RWPE2 (cell line): ENCODE measurements at places on chromosomes 7 and 10.

DNA sequence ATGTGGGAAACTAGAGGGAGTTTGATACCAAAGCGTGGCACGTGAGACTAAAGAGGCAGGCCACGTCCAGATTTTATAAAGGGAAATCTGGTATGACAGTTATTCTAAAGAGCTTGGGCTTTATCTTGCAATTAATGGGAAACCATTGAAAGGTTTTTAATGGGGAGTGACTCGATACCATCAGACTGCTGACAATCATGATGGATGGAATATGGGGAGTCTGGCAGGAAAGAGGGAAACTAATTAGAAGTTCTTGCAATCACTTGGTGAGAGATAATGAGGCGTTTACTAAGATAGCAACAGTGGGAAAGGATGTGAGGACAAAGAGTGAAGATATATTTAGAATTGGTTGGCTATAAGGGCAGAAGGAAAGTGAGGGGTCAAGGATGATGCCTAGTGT is 94.0 kb downstream of the MBL2 start:
- H3K4me3 ChIP-seq, result no peak overlapping the region
- no peak for DNase-seq
- no peaks in the 10 kb centered on the region for H3K27me3 ChIP-seq
- H3K27ac ChIP-seq, result no peak overlapping the region
- H3K4me1 ChIP-seq, result peaks cover 16% of the 10 kb centered on the region

DNA sequence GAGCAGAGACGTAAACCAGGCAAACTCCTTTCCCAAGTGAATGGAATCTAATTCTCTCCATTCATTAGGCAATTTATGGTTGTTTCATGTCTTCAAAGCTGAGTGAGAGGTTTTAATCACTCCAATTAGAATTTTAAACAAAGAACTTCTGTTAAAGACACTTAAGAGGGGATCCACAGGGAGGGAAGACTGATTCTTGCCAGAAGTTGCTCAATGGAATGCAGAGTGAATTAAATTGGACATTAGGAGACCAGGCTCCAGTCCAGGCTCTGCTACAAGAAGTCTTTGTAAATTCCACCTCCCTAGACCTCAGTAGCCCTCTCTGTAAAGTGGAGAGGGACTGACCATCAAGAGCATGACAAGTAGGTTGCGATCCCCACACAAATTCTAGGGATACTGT is 130.7 kb upstream of the TMEM72 start:
- no peaks in the 10 kb centered on the region for H3K4me1 ChIP-seq
- H3K4me3 ChIP-seq, result no peak overlapping the region
- H3K36me3 ChIP-seq, result no peaks in the 10 kb centered on the region
- H3K27me3 ChIP-seq, result no peaks in the 10 kb centered on the region
- no peak for DNase-seq

DNA sequence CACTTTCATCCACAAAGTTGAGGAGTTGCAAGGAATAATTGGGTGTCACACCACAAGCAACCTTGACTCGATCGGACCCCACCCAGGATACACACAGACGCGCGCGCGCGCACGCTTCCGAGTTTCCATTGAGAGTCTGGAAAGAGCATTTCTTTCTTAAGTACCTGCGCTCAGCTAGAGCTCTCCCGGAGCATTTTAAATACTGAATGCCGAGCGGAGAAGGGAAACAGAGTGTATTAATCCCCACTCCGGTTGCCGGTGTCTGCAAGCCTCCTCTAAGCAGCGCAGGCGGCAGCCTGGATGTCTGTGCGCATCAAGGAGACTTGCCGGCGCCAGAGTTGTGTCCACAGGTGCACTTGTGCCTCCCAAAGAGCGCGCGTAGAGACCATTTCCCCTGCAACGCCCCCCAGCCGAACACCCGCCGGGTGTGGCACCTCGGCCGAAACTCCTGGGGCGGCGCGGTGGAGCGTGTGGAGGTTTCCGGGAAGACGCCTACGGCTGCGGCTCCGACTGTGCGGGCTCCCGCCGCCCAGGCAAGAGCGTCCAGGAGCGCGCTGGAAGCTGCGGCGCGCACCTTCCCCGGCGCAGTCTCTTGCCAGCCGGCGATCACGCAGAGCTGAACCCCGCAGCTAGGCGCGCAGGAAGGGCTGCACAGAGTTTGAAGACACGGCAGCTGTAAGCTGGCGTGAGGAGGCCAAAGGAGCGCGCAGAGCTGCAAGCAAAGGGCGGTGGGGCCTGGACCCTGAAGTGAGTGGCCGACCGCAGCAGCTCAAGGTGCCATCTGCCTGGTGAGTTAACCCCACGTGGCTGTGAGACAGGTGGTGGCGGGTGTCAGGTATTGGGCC is 1.1 kb upstream of the FEZF1 start:
- no peaks in the 10 kb centered on the region for H3K4me1 ChIP-seq
- H3K27me3 ChIP-seq, result peaks cover 100% of the 10 kb centered on the region
- no peak overlapping the region for H3K4me3 ChIP-seq
- no peaks in the 10 kb centered on the region for H3K36me3 ChIP-seq
- H3K27ac ChIP-seq, result no peak overlapping the region

DNA sequence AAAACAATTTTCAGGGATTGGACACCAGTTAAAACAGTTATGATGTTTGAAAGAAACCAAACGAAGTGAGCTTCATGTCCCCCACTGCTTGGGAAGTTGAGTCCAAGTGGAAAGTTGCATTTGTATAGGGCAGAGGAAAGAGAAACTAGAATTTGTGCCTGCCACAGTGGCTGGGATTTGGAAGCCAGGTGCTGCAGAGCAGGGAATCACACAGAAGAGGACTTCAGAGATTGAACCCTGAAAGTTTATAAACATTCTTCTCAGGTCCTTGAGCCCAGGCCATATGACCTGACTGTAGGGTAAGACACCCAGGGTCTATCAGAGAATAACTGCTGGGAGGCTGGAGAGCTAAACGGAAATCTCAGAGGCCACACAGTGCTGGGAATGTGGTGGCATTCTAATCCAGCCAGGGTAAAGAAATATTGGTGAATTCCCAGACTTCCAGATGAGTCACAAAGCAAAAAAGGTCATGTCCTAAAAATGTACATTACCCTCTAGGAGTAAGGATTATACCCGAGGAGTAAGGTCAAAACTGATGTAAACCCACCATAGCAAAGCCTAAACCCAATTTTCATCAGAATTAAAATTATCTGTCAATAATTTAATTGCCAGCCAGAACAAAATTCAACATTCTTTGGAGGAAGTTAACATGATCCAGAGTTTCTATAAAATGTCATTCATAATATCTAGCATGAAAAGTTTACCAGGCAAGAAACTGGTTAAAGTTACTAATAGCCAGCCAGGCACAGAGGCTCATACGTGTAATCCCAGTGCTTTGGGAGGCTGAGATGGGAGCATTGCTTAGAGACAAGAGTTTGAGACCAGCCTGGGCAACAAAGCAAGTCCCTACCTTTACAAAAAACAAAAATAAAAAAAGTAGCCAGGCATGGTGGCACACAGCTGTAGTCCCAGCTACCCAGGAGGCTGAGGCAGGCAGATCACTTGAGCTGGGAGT is 31.2 kb downstream of the TOMM7 start:
- H3K4me3 ChIP-seq, result no peak overlapping the region
- H3K27me3 ChIP-seq, result no peaks in the 10 kb centered on the region

GRCh38 chr7:32206987-32207386 is 136.8 kb upstream of the PDE1C start:
- H3K4me3 ChIP-seq, result no peak overlapping the region
- no peak overlapping the region for H3K27ac ChIP-seq
- no peak for DNase-seq
- no peaks in the 10 kb centered on the region for H3K27me3 ChIP-seq

GRCh38 chr7:34357946-34358345 is 300.1 kb upstream of the NPSR1 start:
- no peak for DNase-seq
- peaks cover 12% of the 10 kb centered on the region for H3K4me1 ChIP-seq
- H3K27me3 ChIP-seq, result no peaks in the 10 kb centered on the region
- no peak overlapping the region for H3K27ac ChIP-seq
- H3K36me3 ChIP-seq, result no peaks in the 10 kb centered on the region
- no peak overlapping the region for H3K4me3 ChIP-seq

DNA sequence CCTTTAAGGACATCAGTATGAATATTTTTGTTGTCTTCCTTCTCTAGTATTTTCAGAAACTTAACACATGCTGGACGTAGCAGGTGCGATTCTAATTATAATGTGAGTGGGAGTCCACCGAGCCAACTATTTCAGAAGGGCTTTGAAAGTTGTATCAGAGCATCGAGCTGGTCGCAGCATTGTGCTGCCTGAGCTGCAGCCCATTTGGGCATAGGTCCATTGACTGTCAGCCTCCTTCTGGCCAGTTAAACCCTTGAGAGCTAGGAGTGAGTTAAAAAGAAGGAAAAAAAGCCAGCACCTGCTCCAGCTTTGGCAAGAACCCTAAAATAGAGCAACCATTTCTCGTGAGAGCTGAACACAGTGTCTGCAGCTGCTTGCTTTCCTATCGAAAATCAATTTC is 47.8 kb downstream of the SLC35G1 start:
- no peak overlapping the region for H3K27ac ChIP-seq
- H3K4me1 ChIP-seq, result no peaks in the 10 kb centered on the region
- DNase-seq, result no peak
- H3K36me3 ChIP-seq, result no peaks in the 10 kb centered on the region
- no peak overlapping the region for H3K4me3 ChIP-seq

DNA sequence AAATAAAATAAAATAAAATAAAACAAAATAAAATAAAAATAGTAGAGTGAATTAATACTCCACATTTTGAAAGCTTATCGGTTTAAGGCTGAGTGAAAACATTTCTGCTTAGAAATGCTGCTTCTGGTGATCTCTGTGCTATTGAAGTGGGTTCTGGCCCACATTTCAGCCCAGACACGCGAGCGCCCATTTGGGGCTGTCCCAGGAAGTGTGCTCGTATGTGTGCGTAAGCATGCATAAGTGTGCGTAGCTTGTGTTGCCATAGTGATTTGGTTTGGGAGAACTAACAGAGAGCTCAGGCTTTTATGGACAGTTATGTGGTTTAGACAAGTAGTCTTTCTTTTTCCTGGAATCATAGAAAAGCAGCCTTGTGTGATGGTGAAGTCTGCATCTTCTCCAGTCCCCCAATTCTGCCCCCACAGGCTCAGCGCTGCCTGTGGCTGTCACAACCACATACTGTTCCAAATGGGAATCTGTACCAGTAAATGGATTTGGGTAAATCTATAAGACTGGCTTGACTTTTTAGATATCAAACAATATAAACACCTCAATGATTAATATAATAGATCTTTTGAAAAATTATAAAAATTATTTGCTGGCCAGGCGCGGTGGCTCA is 29.8 kb upstream of the PURB start:
- no peak overlapping the region for H3K27ac ChIP-seq
- no peaks in the 10 kb centered on the region for H3K27me3 ChIP-seq
- no peaks in the 10 kb centered on the region for H3K4me1 ChIP-seq
- H3K4me3 ChIP-seq, result no peak overlapping the region

GRCh38 chr10:129402459-129402858 is 64.6 kb upstream of the MGMT start:
- no peaks in the 10 kb centered on the region for H3K27me3 ChIP-seq
- no peaks in the 10 kb centered on the region for H3K36me3 ChIP-seq
- no peak for DNase-seq
- no peak overlapping the region for H3K4me3 ChIP-seq
- no peaks in the 10 kb centered on the region for H3K4me1 ChIP-seq

DNA sequence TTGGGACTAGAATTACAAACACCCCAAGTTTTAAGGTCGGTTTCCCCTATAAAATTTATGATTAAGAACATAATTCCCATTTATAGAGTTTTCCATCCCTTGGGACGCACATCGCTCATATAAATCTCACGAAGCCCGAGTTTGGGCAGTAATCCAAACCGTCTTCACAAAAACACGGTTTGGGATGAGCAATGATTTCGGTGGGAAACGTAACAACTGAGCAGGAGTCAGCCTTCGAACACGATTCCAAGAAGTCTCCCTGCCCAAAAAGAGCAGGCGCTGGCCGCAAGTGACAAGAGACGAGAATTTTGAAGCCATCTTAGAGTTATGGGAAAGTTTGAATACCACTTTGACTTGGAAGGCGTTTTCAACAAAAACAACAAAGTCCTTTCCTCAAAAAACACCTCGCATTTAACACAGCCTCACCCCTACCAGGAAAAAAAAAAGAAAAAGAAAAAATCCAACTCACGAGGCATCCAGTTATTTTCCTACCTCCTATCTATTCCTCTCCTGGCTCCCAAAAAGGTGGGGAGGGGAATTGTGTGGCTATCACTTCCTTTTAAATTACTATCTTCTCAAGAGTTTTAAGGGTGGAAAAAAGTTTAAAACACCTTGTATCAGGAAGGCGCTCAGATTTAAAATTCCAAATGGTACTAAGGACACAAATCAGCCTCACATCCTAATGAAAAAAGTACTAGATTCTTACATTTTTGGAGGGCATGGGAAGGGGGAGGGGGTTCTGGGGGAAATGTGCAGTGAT is 1.6 kb downstream of the SEPHS1 start:
- H3K4me1 ChIP-seq, result no peaks in the 10 kb centered on the region
- H3K27me3 ChIP-seq, result no peaks in the 10 kb centered on the region
- peak overlapping the region; percentile 100 for H3K4me3 ChIP-seq

GRCh38 chr10:72081772-72082590 is 6.4 kb downstream of the SPOCK2 start:
- H3K36me3 ChIP-seq, result no peaks in the 10 kb centered on the region
- no peak overlapping the region for H3K27ac ChIP-seq
- H3K4me1 ChIP-seq, result no peaks in the 10 kb centered on the region
- DNase-seq, result peak; percentile 68
- H3K27me3 ChIP-seq, result peaks cover 4% of the 10 kb centered on the region

GRCh38 chr10:35745617-35746403 is 103.7 kb upstream of the FZD8 start:
- DNase-seq, result no peak
- H3K36me3 ChIP-seq, result no peaks in the 10 kb centered on the region
- H3K27me3 ChIP-seq, result no peaks in the 10 kb centered on the region
- H3K4me1 ChIP-seq, result no peaks in the 10 kb centered on the region
- no peak overlapping the region for H3K27ac ChIP-seq

- no peak overlapping the region for H3K27ac ChIP-seq
- H3K36me3 ChIP-seq, result peaks cover 40% of the 10 kb centered on the region
- H3K27me3 ChIP-seq, result no peaks in the 10 kb centered on the region
- no peak for DNase-seq
These were observed 34.8 kb downstream of the LRRC4 start for GRCh38 chr7:127996253-127997071.

GRCh38 chr10:132478341-132479023 is 59.1 kb upstream of the INPP5A start:
- peak; percentile 43 for DNase-seq
- no peaks in the 10 kb centered on the region for H3K27me3 ChIP-seq
- no peak overlapping the region for H3K4me3 ChIP-seq
- H3K36me3 ChIP-seq, result no peaks in the 10 kb centered on the region
- H3K4me1 ChIP-seq, result peaks cover 11% of the 10 kb centered on the region

DNA sequence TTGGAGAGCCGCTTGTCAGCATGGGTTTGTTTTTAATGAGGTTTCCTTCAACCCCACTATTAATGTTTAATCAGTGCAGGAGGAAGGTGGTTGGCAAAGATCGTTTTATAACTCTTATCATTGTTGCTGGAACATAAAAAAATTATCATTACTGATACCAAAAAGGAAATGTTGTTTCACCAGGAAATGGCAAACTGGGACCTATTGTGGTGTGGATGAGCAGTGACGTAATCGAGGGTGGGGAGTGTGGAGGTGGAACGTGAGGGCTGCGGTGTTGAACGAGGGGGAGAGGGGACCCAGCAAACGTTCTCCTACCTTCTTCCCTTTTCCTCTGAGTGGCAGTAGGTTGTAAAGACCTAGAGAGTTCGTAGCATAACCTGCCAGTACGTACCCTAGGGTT is 71.9 kb upstream of the TOMM7 start:
- no peak overlapping the region for H3K27ac ChIP-seq
- H3K4me1 ChIP-seq, result no peaks in the 10 kb centered on the region
- DNase-seq, result no peak
- H3K27me3 ChIP-seq, result no peaks in the 10 kb centered on the region
- H3K36me3 ChIP-seq, result no peaks in the 10 kb centered on the region
- H3K4me3 ChIP-seq, result no peak overlapping the region

GRCh38 chr7:98221611-98222532 is 10.6 kb downstream of the BHLHA15 start:
- no peaks in the 10 kb centered on the region for H3K36me3 ChIP-seq
- no peaks in the 10 kb centered on the region for H3K4me1 ChIP-seq
- no peak overlapping the region for H3K27ac ChIP-seq
- no peak overlapping the region for H3K4me3 ChIP-seq
- DNase-seq, result peak; percentile 58
- no peaks in the 10 kb centered on the region for H3K27me3 ChIP-seq
